Kidney capillary endothelial cell (primary cell): ENCODE measurements at places on chromosomes 4 and X.

- DNase-seq = no peak
Measured at GRCh38 chrX:139850968-139851367, 81.9 kb downstream of the ATP11C start.

DNA sequence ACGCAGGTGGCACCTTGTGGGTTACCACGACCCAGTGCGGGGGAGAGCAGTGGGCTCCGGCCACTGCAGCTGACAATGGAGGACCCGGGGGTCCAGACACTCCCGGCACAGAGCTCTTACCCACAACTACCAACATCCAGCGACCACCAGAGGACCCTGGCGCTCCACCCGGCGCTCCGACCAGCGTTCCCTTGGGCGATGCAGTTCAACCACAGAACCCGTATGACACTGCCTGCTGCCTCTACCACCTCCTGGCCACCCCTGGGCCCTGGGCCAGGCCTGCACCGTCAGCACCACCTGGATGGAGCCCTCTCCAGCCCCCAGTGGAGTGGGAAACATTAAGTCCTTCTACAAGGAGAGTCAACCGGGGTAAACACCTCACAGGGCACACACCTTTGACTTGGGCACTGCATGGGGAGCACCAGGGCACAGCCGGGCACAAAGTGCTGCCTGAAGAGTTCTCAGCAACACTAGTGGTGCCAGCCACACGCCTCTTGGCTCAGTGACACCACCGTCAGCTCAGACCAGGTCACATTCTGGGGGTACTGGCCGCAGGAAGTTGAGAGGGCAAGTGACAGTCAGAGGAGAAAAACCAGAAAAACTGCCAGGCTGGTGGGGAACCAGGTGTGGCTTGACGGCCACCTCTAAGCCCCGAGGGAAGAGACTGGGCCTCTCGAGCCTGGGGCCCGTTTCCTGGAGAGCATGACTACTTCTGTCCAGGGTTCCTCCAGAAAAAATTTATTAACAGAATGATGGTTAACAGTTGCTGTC lies 2.6 kb downstream of the CTBP1 start:
- no peak for DNase-seq

GRCh38 chr4:79886557-79886956 lies 186.5 kb downstream of the ANTXR2 start:
- no peak for DNase-seq

DNA sequence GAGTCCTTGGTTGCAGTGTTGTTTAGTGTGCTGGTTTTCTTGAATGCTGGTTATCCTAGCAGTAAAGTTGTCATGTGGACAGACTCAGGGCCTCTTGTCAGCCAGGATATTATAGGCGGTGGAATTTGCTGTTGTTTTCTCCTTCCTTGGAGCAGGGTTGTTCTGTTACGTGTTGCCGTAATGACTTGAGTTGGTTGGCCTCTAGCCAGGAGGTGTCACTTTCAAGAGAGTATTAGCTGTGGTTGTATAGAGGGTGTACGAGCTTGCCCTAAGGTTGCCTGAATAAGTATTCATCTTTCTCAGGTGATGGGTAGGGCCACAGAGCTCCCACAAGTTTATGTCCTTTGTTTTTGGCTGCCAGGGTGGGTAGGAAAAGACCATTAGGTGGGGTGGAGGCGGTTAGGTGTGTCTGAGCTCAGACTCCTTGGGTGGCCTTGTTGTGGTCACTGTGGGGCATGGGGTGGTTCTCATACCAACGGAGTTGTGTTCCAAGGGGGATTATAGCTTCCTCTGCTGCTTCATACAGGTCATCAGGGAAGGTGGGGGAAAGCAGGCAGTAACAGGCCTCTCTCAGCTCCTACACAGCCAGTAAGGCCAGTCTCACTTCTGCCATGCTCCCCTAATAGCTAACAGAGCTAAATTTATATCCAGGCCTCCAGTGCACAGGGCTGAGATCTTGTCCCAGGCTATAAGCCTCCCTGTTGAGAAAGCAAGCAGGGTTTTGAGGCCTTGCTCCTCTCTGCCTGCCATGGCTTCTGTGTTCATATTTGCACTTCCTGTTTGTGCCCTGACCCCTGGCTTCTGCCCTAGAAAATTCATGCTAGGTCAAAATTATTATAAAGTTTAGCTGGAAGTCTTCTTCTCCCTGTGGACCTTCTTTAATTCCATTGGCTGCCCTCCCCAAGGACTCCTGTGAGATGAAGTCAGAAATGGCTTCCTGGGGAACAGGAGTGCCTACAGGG lies 594.7 kb downstream of the RAPGEF2 start:
- DNase-seq = no peak

- DNase-seq = no peak
Measured at GRCh38 chr4:170336238-170336775, 246.6 kb upstream of the AADAT start.
